Nephron progenitor cell (in vitro differentiated cells): ENCODE measurements at places on chromosomes 4 and X.

- DNase-seq: no peak
Measured at GRCh38 chr4:930028-930551, 2.0 kb downstream of the GAK start.

GRCh38 chrX:22193851-22194659, 78.7 kb upstream of the CBLL2 start:
- DNase-seq: no peak

GRCh38 chrX:16023790-16024734, 99.3 kb upstream of the GRPR start:
- no peak for DNase-seq

- no peak for DNase-seq
Measured at GRCh38 chrX:9134366-9134765, 100.4 kb upstream of the FAM9B start.

DNA sequence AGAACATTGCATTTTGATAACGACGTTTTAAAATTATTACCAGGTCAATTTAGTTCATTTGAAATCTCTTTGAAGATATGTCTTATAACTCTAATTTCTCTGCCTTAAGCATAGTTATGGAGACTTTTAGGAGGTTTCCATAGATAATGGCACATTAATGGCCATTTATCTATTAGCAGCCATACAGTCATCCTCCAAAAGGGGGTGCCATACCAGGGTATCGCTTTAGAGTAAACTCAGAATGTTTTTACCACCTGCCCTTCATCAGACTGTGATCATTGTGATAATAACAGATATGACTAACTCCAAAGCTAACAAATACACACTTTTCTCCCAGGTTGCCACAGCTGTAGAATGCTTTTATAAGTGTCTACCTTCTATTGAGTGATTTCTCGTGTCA, 461.5 kb downstream of the FSTL5 start:
- no peak for DNase-seq

DNA sequence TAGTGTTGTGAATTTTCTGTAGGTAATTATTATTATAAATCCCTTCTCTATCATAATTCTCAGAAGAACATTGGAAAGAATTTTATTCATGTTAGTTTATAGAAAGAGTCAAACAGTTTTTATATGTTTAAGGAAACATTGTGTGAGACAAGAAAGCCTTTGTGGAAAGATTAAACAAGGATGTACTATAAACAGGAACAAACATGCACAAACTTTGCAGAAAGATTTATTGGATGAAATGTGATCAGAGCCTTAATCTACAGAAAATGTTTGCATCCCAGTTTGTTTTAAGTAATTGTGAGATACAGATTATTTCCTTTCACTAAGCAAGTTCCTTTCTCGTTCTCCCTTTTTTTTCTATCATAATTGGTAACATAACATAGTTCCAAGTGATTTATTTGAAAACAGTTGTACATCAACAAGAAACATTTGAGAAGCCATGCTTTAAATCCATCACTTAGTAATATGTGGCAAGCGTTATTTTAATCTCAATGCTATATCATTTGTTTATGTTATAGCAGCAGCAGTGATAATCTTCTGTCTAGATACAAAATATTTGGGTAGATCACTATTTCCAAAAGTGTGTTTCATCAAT, 129.4 kb downstream of the SLC4A4 start:
- no peak for DNase-seq

GRCh38 chr4:16812041-16812440, 86.4 kb downstream of the LDB2 start:
- no peak for DNase-seq

GRCh38 chrX:24055043-24055356, 244 bp downstream of the EIF2S3 start:
- DNase-seq: no peak

DNA sequence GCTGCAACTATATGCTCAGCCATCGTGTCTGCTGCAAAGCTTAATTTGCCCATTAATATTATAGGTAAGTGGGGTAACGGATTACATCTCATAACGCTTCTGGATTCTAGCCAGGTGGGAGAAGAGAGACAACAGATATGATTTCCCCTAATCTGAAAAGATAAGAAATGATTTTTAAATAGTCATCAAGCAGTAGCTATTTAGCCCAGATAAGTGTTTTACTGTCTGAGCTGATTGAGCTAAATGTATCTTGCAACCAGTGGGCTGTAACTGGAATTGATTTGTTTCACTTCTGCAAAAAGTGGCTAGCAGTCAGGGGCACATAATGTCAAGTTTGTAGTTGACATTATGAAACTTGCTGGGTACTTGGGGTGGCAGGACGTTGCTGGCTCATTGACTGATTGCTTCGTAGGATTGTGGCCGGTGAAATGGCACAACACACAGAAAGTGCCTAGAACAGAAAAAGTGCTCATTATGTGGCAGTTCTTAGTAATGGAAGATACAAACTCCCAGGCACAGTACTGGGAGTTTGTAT, 18.5 kb downstream of the LAP3 start:
- DNase-seq: no peak

- DNase-seq: no peak
Measured at GRCh38 chr4:63894161-63894560, 515.1 kb downstream of the TECRL start.

- DNase-seq: no peak
Measured at GRCh38 chrX:22404297-22404696, 131.6 kb downstream of the CBLL2 start.

DNA sequence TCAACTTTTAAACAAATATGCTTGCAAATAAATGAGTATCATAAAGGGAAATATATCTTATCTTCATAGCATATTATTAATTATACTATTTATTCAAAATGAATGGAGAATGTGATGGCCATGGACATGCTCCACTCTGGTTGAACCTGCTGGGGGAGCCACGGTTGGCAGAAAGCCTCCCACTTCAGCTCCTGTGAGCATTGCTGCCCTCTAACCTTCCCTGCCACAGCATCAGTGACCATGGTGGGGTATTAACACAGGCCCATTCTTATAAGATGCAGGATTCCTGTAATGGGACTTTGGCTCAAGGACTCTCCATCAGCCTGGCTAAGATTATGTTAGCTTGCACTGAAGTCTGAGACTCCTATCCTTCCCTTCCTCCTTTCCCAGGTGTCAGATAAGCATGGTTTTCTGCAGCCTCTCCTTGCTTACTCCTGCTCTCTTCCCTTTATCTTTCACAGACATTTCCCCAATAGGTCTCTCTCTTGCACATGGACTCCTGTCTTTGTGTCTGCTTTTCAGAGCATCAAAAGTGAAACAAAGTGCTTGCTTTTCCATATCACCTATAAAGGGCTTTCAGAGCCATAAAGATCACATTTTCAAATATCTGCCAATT, 4.9 kb upstream of the ABRAXAS1 start:
- DNase-seq: no peak

DNA sequence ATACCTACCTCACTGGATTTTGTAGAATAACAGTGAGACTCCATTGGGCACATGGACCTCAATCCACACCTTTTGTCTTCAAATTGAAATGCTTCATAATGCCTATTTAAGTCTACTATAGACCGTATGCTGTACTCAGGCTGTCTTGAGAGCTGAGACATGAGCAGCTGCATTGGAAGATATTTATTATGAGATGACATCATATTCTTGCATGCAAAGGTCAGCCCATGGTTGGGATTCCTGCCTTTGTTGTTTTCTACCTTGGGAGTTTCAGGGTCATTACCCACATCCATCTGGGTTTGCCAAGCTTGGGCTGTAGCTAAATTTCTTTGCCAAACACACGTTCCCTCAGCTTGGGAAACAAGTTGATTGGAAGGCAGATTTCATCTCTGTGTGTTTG, 33.2 kb upstream of the MAMLD1 start:
- no peak for DNase-seq

GRCh38 chr4:16075975-16076757, 7.7 kb downstream of the PROM1 start:
- DNase-seq: no peak

DNA sequence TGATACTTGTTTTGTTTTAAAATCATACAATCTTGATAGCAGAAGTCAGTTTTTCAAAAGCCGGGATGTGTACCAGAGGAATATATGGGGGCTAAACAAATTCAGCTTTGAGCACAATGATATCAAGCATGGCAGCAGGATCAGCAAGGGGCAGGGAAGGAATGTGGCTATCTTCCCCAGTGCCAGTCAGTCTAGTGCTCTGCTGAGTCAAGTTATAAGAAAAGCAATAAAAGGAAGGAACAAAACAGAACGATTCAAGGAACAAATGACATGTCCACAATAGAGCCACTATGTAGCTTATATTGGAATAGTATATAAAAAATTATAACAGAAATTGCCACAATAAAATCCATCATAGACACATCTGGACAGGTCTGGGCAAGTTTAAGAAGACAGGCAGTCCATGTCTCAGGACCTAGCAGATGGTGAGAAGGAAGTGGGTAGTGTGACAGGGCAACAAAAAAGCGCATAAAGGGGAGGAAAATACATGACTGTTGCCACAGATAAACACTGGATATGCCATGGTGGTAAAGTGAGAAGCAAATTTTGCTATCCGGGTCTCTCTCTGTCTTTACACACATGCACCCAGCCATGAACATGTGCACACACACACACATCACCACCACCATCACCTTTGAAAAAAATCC, 518.2 kb upstream of the HTR2C start:
- no peak for DNase-seq

DNA sequence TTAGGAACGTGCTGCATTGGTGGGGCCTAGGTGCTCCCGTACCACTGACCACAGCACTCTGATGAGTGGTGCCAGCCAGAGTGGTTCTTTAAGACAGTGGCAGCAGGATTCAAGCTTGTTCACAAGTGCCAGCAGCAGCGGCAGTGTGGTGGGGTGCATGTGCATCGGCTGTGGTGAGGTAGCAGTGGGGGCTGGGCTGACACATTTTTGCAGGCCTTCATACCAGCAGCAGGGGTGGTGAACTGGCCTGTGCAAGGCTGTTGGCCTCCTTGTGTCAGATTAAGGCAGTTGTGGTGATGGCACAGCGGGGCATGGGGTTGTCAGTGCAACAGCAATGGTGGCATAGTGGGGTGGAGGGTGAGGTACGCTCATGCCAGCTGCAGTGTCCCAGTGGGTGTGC, 131.4 kb downstream of the PABPC4L start:
- no peak for DNase-seq

GRCh38 chrX:111868726-111869638, 7.0 kb upstream of the TRPC5OS start:
- no peak for DNase-seq

DNA sequence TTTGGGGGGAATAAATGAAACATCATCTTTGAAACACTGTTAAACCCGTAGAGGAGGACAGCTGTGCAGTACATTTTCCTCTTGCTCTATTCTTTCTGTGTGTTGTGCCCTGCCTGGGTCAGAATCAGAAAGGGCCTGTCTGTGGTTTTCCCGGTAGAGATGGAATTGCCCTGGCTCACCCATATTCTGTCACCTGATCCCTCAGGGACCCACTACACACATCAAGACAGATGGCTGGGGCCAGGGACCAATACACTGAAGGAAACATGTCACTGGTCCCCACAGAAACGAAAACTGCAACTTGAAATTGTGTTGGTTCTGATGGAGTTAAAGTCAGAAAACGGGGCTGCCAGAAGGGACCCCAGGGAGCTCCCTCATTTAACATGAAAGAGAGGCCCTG, 114.9 kb downstream of the ZNF827 start:
- no peak for DNase-seq

DNA sequence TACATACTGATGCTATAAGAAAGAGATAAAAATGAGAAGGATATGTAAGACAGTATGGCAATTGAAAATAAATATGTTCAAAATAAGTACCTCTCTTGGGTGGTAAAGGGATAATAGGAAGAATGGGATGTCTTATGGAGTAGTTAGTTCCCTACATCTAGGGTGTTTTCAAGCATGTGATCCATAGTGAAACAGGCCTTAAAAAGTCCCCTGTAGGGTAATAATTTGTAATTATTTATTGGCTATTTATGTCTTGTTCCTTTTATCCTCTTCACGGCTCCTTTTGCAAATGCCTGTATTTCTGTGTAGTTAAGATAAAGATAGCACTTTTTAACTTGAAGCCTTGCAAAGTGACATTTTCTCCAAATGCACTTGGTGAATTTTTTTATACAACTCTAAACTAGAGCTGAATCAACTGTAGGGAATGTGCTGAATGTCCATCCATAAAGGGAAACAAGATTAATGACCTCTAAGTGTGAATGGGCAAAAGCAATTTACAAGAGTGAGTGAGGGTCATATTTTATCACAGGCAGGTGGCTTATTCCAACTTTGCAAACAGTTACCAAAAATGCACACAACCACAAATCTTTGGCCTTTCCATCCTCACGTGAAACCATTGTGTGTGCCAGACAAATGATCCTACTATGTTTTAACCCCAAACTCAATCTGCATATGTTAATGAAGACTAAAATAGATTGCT, 299.0 kb downstream of the KCNIP4 start:
- DNase-seq: no peak

DNA sequence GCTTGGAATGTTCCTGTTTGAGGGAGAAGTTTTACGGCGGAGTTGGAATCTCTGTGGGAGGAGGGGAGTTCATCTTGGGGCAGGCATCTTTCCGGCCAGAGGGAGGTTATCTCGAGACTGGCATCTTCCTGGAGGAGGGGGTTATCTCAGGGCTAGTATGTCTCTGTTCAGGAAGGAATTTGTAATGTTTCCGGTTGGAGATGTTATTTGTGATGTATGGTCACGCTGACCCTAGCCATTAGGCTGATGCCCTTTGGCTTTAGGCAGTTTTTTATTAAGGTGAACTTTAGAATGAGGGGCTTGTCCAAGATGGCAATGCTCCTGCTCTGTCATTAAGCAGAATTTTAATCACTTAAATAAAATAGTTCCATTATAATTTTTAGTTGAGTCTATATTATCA, 449.7 kb downstream of the PCDH10 start:
- no peak for DNase-seq

- DNase-seq: no peak
Measured at GRCh38 chr4:142701017-142701416, 145.1 kb downstream of the INPP4B start.

GRCh38 chr4:15451181-15451865, 18.4 kb upstream of the CC2D2A start:
- no peak for DNase-seq

GRCh38 chrX:23930894-23931604, 23.2 kb downstream of the CXorf58 start:
- DNase-seq: no peak

DNA sequence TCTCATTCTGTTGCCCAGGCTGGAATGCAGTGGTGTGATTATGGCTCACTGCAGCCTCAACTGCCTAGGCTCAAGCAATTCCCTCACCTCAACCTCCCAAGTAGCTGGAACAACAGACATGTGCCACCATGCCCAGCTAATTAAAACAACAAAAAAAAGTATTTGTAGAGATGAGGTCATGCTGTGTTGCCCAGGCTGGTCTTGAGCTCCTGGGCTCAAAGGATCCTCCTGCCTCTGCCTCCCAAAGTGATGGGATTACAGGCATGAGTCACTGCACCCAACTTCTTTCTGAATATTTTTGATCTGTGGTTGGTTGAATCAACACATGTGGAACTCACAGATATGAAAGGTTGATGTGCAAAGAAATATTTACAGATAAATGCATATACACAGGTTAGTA, 18.5 kb upstream of the SEPTIN11 start:
- DNase-seq: no peak

GRCh38 chr4:5746829-5747737, 36.1 kb downstream of the EVC start:
- no peak for DNase-seq
